Activated CD4-positive, alpha-beta memory T cell treated with anti-CD3 and anti-CD28 coated beads, Interleukin-2, amount 10 ng/mL, durations not matched to agents 7 days and 5 days (primary cell): ENCODE measurements at places on chromosomes 4 and X. TPM values are rescaled to one million over a fixed set of nuclear protein-coding genes. Genes with fewer than 3 reads are reported as not detected.

- no peak overlapping the region for H3K4me3 ChIP-seq
- no peak overlapping the region for H3K27ac ChIP-seq
- peaks cover 22% of the 10 kb centered on the region for H3K27me3 ChIP-seq
- H3K4me1 ChIP-seq: no peaks in the 10 kb centered on the region
- DNase-seq: no peak
- no peaks in the 10 kb centered on the region for H3K36me3 ChIP-seq
Measured at GRCh38 chr4:1115528-1116293, 2.3 kb upstream of the RNF212 start.

DNA sequence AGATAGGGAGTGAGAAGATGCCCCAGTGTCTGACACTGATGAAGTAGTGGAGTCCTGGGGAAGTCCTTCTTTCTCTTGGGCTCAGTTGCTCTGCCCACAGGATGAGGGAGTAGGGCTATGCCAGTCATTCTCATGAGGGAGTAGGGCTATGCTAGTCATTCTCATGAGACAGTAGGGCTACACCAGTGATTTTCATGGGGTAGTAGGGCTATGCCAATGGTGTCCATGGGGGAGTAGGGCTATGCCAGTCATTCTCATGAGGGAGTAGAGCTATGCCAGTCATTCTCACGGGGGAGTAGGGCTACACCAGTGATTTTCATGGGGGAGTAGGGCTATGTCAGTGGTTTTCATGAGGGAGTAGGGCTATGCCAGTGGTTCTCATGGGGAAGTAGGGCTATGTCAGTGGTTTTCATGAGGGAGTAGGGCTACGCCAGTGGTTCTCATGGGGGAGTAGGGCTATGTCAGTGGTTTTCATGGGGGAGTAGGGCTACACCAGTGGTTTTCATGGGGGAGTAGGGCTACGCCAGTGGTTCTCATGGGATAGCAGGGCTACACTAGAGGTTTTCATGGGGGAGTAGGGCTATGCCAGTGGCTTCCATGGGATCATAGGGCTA lies 43.3 kb upstream of the SOD3 start:
- no peak overlapping the region for H3K4me3 ChIP-seq
- H3K4me1 ChIP-seq: no peaks in the 10 kb centered on the region
- DNase-seq: no peak

DNA sequence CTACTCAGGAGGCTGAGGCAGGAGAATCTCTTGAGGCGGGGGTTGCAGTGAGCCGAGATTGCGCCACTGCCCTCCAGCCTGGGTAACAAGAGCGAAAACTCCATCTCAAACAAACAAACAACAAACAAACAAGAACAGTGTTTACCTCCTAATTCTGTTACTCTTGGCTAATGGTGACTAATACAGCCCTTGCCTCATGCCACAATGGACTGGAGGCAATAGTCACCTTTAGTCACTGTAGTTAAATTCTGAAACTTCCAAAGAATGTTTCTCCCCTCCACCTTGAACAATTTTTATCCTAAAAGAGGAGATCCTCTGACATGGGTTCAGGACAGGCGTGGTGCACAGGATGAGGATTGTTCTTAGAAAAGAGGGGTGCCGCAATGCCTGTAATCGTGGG lies 241.2 kb upstream of the CTSO start:
- no peaks in the 10 kb centered on the region for H3K27me3 ChIP-seq
- H3K27ac ChIP-seq: no peak overlapping the region
- H3K36me3 ChIP-seq: no peaks in the 10 kb centered on the region
- H3K4me1 ChIP-seq: no peaks in the 10 kb centered on the region
- DNase-seq: no peak

- H3K4me3 ChIP-seq: no peak overlapping the region
- peaks cover 7% of the 10 kb centered on the region for H3K4me1 ChIP-seq
- H3K27ac ChIP-seq: no peak overlapping the region
Measured at GRCh38 chr4:76003035-76003434, 4.3 kb downstream of the CXCL9 start.

DNA sequence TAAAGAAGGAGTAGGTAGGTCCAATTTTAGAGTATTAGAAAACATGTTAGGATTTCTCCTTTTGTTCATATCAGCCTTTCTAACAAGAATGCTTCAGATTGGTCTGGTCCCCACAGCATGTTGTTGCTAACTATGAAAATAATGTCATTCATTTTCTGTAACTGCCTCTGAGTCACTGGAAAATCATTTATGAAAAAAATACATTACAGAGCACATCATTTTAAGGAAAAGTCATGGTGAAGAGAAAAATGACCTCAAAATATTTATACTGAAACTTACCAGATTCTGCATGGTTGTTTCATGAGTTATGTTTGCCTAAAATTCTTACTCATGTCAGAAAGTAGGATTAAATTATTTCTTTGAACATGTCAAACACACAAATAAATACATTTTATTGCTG lies 35.2 kb downstream of the DTHD1 start:
- H3K27ac ChIP-seq: no peak overlapping the region
- no peak for DNase-seq
- H3K4me1 ChIP-seq: peaks cover 52% of the 10 kb centered on the region
- no peak overlapping the region for H3K4me3 ChIP-seq
- no peaks in the 10 kb centered on the region for H3K27me3 ChIP-seq
- H3K36me3 ChIP-seq: peaks cover 23% of the 10 kb centered on the region

DNA sequence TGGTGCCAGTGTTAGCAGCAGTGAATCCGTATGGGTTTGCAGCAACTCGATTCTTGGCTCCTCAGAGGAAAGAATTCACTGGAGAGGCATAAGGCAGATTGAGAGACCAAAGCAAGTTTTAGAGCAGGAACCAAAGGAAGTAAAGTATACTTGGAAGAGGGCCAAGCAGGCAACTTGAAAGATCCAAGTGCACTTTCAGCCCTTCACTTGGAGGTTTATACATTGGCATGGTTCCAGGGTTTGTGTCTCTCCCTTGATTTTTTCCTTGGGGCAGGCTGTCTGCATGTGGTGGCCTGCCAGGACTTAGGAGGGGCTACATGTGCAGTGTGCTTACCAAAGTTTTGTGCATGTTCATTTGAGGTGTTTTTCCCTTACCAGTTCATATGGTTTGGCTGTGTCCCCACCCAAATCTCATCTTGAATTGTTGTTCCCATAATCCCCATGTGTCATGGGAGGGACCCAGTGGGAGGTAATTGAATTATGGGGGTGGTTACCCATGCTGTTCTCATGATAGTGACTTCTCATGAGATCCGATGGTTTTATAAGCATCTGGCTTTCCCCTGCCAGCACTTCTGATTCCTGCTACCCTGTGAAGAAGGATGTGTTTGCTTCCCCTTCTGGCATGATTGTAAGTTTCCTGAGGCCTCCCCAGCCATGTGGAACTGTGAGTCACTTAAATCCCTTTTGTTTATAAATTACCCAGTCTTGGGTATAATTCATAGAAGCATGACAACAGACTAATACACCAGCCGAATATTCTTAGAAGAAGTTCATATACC lies 86.2 kb upstream of the TSPAN5 start:
- no peak overlapping the region for H3K27ac ChIP-seq
- DNase-seq: no peak
- no peak overlapping the region for H3K4me3 ChIP-seq
- no peaks in the 10 kb centered on the region for H3K27me3 ChIP-seq

DNA sequence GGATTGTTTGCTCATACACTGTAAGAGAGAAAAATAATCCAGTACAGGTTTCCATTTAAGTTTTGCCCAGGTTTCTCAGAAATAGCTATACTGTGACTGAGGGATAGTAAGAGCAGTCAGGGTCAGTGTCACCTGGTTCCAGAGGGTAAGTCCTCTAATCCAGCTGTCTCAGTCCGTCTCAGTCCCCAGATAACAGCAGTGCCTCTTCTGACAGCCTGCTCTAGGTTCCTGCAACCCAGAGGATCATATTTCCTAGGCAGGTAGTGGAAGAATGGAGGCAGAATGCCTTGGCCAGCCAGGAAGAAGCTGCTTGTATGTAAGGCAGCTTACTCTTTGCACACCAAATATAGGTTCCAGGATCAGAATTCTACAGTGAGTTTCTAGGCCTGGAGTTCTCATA lies 22.6 kb upstream of the GNRHR start:
- no peak overlapping the region for H3K4me3 ChIP-seq
- no peak for DNase-seq
- no peak overlapping the region for H3K27ac ChIP-seq
- H3K27me3 ChIP-seq: no peaks in the 10 kb centered on the region
- peaks cover 4% of the 10 kb centered on the region for H3K4me1 ChIP-seq

GRCh38 chrX:46687619-46688018 lies 71.3 kb downstream of the SLC9A7 start:
- no peak for DNase-seq
- H3K27me3 ChIP-seq: no peaks in the 10 kb centered on the region

GRCh38 chr4:151960449-151961230 lies 199.8 kb upstream of the GATB start:
- H3K4me3 ChIP-seq: no peak overlapping the region
- no peak overlapping the region for H3K27ac ChIP-seq
- peaks cover 6% of the 10 kb centered on the region for H3K27me3 ChIP-seq

DNA sequence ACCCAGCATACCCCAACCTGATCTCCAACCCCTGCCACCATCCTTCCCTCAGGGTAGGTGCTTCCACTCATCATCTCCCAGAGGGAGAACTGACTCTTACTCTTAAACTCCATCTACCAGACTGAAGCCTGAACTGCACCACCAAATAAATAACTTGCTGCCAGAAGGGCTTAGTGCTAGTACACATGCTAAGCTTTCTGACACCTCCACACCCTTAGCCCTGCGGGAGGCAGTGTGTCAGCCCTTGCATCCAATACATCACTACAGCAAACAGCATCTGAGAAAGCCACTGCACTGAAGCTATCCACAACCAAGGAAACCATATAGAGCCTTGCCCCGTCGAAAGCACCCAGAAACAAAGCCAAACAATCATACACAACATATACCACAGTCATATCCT lies 68.6 kb upstream of the MCF2 start:
- no peak for DNase-seq
- no peaks in the 10 kb centered on the region for H3K27me3 ChIP-seq
- no peaks in the 10 kb centered on the region for H3K4me1 ChIP-seq
- H3K27ac ChIP-seq: no peak overlapping the region
- H3K4me3 ChIP-seq: no peak overlapping the region

DNA sequence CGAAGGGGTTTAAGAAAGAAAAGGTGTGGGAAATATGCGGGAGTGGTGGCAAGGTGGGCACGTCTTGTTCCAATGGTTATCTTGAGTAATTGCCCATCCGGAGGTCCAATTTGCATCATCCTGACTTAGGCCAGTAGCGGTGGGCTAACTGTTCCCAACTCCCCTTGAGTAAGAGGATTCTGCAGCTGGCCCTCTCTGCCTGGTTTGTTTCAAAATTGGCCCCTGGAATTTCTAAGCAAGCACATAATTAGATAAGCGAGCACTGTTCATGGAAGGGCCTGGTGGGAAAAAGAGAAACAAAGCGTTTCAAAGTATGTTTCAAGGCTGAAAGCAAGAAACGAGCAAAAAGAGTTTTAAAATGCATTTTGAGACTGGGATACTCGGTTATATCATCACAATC lies 198.2 kb downstream of the CEP135 start:
- no peaks in the 10 kb centered on the region for H3K4me1 ChIP-seq
- DNase-seq: no peak
- no peak overlapping the region for H3K27ac ChIP-seq
- H3K36me3 ChIP-seq: no peaks in the 10 kb centered on the region
- peaks cover 8% of the 10 kb centered on the region for H3K27me3 ChIP-seq
- H3K4me3 ChIP-seq: no peak overlapping the region

DNA sequence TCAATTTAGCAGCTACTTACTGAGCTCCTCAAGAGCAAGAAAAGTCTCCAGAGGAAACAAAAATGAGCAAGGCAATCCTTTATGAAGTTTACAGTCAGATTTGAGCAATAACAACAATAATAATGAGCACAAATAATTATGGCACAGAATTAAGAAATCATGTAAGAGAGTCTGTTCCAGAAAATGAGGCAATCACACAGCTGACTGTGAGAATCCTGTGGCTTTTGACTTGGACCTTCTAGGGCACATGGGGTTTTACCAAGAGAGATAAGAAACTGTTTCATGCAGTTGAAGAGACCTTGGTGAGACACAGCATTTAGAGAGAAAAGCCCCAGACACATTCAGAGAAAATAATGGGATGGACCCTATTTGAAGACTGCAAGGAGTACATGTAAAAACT lies 362.6 kb upstream of the MAGEB2 start:
- no peak overlapping the region for H3K27ac ChIP-seq
- H3K27me3 ChIP-seq: no peaks in the 10 kb centered on the region
- DNase-seq: no peak
- H3K4me1 ChIP-seq: no peaks in the 10 kb centered on the region
- no peaks in the 10 kb centered on the region for H3K36me3 ChIP-seq
- no peak overlapping the region for H3K4me3 ChIP-seq

GRCh38 chr4:159227378-159227777 lies 124.5 kb downstream of the RAPGEF2 start:
- H3K36me3 ChIP-seq: no peaks in the 10 kb centered on the region
- no peak overlapping the region for H3K27ac ChIP-seq
- H3K27me3 ChIP-seq: no peaks in the 10 kb centered on the region
- H3K4me3 ChIP-seq: no peak overlapping the region
- no peak for DNase-seq

DNA sequence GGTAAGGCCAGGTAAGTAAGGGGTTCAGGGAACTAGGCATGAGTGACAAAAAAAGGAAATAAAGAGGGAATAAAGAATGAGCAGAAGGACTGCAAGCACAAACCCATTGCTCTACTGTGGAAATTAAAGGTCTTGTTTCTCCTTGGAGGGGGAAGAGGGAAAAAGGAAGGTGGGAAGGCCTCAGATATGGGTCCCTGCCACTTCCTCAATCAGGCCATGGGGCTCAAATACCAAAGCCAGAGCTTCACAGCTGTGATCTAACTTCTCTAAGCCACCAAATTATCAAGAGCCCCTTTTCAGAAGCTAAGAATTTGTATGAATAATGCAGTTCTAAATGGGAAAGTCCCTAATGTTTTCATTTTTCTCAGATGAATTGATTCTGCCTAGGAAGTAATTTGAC lies 4.7 kb downstream of the USP51 start:
- H3K4me1 ChIP-seq: peaks cover 14% of the 10 kb centered on the region
- no peak for DNase-seq
- no peak overlapping the region for H3K27ac ChIP-seq
- no peaks in the 10 kb centered on the region for H3K27me3 ChIP-seq

- no peak for DNase-seq
- no peaks in the 10 kb centered on the region for H3K27me3 ChIP-seq
- H3K4me3 ChIP-seq: no peak overlapping the region
- no peaks in the 10 kb centered on the region for H3K4me1 ChIP-seq
- peaks cover 9% of the 10 kb centered on the region for H3K36me3 ChIP-seq
Measured at GRCh38 chrX:1378306-1378759, 13.6 kb downstream of the SLC25A6 start.

GRCh38 chrX:85964744-85965143 lies 82.6 kb downstream of the CHM start:
- peaks cover 3% of the 10 kb centered on the region for H3K36me3 ChIP-seq
- H3K27me3 ChIP-seq: no peaks in the 10 kb centered on the region
- H3K4me1 ChIP-seq: no peaks in the 10 kb centered on the region
- no peak for DNase-seq

- H3K4me3 ChIP-seq: no peak overlapping the region
- DNase-seq: no peak
- H3K27ac ChIP-seq: no peak overlapping the region
- H3K36me3 ChIP-seq: no peaks in the 10 kb centered on the region
- H3K4me1 ChIP-seq: no peaks in the 10 kb centered on the region
- H3K27me3 ChIP-seq: no peaks in the 10 kb centered on the region
Measured at GRCh38 chr4:160034501-160034900, 931.6 kb downstream of the RAPGEF2 start.

The PPARGC1A gene
- total RNA-seq: not detected

The PABPC1L2A gene
- not detected for total RNA-seq

The MAGEC3 gene
- total RNA-seq: not detected

The AADAT gene
- not detected for total RNA-seq

The AIFM1 gene
- total RNA-seq: 41.8 TPM

The ASB9 gene
- 1.1 TPM for total RNA-seq

The BBS12 gene
- total RNA-seq: 5.0 TPM

The NR3C2 gene
- 4.1 TPM for total RNA-seq

The OPN1MW gene
- total RNA-seq: not detected

The ADH1C gene
- total RNA-seq: not detected

The TCEAL6 gene
- not detected for total RNA-seq
